ENCODE measurements at places on chromosomes 3 and 15. TPM values are rescaled to one million over a fixed set of nuclear protein-coding genes. Genes with fewer than 3 reads are reported as not detected.
A peak's percentile ranks its signal among the peaks of the same experiment; 100 is the strongest.

KIF23 gene
- total RNA-seq = 26.3 TPM

GRCh38 chr15:98938105-98938417 lies 69.5 kb downstream of the PGPEP1L start:
- H3K27ac ChIP-seq = no peak overlapping the region
- H3K4me1 ChIP-seq = peaks cover 12% of the 10 kb centered on the region
- H3K27me3 ChIP-seq = no peaks in the 10 kb centered on the region
- peaks cover 28% of the 10 kb centered on the region for H3K36me3 ChIP-seq
- DNase-seq = no peak

- H3K27me3 ChIP-seq = peaks cover 55% of the 10 kb centered on the region
- no peak overlapping the region for H3K27ac ChIP-seq
- DNase-seq = peak; percentile 83
- peaks cover 9% of the 10 kb centered on the region for H3K4me1 ChIP-seq
- no peaks in the 10 kb centered on the region for H3K36me3 ChIP-seq
These were observed 40.4 kb downstream of the DNAJB8 start for GRCh38 chr3:128426128-128426921.

DNA sequence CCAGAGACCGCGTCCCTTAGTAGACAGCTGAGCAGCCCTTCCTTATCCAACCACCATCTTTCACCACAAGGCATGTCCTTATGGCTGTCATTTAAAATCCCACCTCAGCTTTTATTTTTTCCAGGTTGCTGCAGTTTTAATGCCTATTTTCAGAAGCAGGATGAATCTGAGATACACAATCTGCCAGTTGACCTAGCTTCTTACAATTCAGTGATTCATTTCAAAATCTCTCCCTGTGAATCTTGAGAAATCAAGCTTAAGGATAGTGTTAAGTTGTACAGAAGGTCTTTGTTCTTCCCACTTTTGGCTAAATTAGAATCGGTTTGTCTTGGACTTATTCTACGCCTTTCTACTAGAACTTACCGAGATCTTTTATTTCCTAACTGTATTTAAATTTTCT lies 522.3 kb upstream of the CFAP20DC start:
- DNase-seq = no peak
- no peak overlapping the region for H3K4me3 ChIP-seq
- no peaks in the 10 kb centered on the region for H3K36me3 ChIP-seq
- no peaks in the 10 kb centered on the region for H3K27me3 ChIP-seq
- H3K4me1 ChIP-seq = peaks cover 8% of the 10 kb centered on the region

DNA sequence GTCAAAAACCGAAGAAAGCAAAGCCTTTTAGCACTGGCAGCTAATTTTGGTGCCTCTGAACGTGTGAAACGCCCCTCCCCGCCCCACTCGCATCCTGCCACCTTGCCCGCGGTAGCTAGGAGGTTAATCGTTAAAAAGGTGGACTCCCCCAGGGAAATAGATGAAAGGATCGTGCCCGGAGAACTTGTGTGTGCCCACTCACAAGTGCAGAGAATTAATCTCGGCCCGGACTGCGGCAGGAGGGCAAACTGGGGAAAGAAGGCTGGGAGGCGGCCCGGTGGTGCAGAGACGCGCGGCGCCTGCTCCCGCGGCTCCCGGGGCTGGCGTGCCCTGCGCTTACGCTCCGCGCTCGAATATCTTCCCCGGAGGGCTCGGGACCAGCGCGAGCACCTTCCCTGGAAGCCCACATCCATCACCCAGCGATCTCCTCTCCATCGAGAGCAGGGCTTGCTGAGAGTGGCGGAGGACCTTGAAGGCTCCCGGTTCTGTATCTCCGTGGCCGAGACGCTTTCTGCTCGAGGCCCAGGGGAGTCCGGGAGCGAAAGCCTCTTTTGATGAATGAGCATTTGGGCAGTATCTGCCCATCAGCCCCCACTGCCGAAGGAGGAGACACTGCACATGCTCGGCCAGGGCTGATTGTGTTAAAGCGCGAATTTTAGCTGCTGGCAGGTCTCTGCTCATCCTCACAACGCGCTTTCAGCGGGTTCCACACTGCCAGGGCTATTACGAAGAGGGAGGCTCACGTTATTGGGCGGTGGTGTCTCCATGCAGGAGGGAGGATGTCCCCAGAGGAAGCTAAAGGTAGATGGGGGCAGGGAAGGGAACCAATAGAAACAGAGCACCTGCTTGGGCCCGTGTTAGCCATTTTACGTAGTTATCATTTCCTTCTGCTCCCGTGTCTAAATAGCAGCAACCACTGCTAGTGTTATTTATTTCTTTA lies 1.3 kb upstream of the SPTSSB start:
- peaks cover 24% of the 10 kb centered on the region for H3K27me3 ChIP-seq
- peak overlapping the region; percentile 48 for H3K4me3 ChIP-seq
- peak; percentile 65 for DNase-seq

CHRFAM7A gene
- total RNA-seq = 3.5 TPM

PLXNB1 gene
- total RNA-seq = 113 TPM

DNA sequence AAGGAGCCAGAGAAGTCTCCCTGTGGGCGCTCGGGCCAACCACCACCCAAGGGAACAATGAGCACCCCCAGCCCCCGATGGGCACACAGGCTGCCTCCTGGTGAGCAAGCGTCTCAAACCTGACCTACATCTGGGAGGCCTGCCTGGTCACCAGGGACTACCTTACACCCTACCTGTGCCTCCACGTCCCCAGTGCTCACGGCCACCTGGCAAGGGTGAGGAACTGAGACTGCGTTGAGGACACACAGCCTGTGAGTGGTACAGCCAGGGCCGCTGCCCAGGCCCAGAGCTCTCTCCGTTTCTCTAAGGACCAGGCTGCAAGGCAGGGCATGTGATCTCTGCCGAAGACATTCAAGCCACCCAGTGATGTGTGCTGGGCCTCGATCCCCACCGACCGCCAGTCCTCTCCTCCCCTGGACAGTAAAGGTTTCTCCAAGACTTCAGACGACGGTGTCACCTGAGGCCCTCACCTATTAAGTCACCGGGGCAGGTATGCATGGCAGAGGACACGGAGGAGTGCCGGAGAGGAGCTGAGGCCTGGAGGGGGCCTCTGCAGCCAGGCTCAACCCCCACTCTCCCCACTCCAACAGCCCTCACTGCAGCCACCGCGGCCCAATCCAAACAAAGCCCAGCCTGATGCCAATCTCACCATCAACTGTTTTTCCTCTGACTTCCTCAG lies 2.8 kb downstream of the GOLGA8A start:
- peaks cover 32% of the 10 kb centered on the region for H3K36me3 ChIP-seq
- H3K27me3 ChIP-seq = no peaks in the 10 kb centered on the region
- H3K4me1 ChIP-seq = peaks cover 23% of the 10 kb centered on the region
- no peak overlapping the region for H3K4me3 ChIP-seq
- H3K27ac ChIP-seq = no peak overlapping the region
- no peak for DNase-seq

GRCh38 chr15:100141311-100142001 lies 200.3 kb downstream of the ADAMTS17 start:
- no peaks in the 10 kb centered on the region for H3K27me3 ChIP-seq
- no peak for DNase-seq
- no peak overlapping the region for H3K27ac ChIP-seq
- H3K36me3 ChIP-seq = no peaks in the 10 kb centered on the region

- H3K4me3 ChIP-seq = no peak overlapping the region
- no peaks in the 10 kb centered on the region for H3K36me3 ChIP-seq
- peaks cover 11% of the 10 kb centered on the region for H3K4me1 ChIP-seq
- no peaks in the 10 kb centered on the region for H3K27me3 ChIP-seq
These were observed 11.7 kb upstream of the DUSP7 start for GRCh38 chr3:52068055-52068571.

GRCh38 chr3:139074565-139075115 lies 29.9 kb upstream of the PRR23C start:
- no peak overlapping the region for H3K27ac ChIP-seq
- H3K4me1 ChIP-seq = no peaks in the 10 kb centered on the region
- DNase-seq = no peak
- H3K4me3 ChIP-seq = no peak overlapping the region
- no peaks in the 10 kb centered on the region for H3K27me3 ChIP-seq

TM4SF1 gene
- 468 TPM for total RNA-seq

- no peak overlapping the region for H3K27ac ChIP-seq
- no peak overlapping the region for H3K4me3 ChIP-seq
- H3K27me3 ChIP-seq = no peaks in the 10 kb centered on the region
- no peaks in the 10 kb centered on the region for H3K4me1 ChIP-seq
- DNase-seq = no peak
These were observed 155.0 kb upstream of the STRIT1 start for GRCh38 chr3:155448531-155448930.

FES gene
- 49.1 TPM for total RNA-seq

DNA sequence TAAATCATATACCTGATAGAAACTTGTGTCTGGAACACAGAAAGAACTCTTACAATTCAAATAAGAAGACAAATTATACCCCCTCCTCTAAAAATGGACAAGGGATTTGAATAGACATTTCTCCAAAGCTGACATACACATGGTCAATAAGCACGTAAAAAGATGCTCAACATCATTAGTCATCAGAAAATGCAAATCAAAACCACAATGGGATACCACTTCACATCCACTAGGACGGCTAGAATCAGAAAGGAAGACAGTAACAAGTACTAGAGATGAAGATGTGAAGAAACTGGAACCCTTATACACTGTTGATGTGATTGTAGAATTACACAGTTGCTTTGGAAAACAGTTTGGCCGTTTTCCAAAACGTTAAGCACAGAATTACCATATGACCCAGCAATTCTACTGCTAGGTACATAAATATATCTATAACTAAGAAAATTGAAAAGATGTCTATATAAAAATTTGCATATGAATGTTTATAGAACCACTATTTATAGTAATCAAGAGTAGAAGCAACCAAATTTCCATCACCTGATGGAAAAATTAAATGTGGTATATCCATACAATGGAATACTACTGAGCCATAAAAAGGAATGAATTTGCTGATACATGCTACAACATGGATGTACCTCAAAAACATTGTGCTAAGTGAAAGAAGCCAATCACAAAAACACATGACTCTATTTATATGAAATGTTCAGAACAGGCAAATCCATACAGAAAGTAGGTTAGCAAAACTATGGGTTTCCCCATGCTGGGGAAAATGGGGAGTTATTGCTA lies 60.8 kb downstream of the GREM1 start:
- H3K36me3 ChIP-seq = no peaks in the 10 kb centered on the region
- H3K4me1 ChIP-seq = no peaks in the 10 kb centered on the region
- no peak overlapping the region for H3K4me3 ChIP-seq
- no peak overlapping the region for H3K27ac ChIP-seq
- no peak for DNase-seq

GRCh38 chr15:69509131-69509530 lies 56.5 kb downstream of the RPLP1 start:
- no peaks in the 10 kb centered on the region for H3K27me3 ChIP-seq
- H3K4me1 ChIP-seq = no peaks in the 10 kb centered on the region
- no peak for DNase-seq
- no peak overlapping the region for H3K4me3 ChIP-seq
- H3K36me3 ChIP-seq = no peaks in the 10 kb centered on the region

DNA sequence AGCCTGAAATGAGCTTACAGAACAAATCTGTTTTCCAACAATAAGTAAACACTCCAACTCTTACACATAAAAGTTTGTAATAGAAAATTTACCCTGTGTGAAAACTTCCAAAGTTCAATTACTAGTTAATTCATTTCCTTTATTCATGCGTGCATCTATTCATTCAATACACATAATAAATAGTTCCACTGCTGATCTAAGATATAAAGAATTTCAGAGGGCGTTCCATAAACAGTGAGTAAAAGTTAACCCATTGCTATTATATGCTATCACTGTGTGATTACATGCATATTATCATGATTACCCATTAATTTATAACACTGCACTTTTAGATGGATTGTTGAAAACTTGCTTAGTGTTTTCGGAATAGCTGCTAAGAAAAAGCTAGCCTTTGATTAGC lies 36.2 kb upstream of the CFAP20DC start:
- no peak for DNase-seq
- no peak overlapping the region for H3K4me3 ChIP-seq
- H3K27me3 ChIP-seq = no peaks in the 10 kb centered on the region
- H3K4me1 ChIP-seq = no peaks in the 10 kb centered on the region

DNA sequence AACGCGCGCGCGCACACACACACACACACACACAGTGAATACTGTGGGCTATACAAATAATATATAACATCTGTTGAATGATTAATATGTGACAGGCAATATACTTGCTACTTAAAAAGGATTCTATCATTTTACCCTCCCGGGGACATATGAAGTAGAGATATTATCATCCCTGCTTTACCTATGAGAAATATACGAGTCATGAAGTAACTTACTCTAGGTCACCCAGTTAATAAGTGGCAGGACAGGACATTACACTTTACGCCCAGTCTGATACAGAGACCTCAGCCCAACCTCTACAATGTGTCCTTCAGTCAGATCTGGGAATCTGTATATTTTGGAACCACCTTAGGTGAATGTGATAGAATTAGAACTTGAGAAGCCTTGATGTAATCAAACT lies 55.4 kb downstream of the CCDC54 start:
- H3K4me1 ChIP-seq = peaks cover 24% of the 10 kb centered on the region
- H3K4me3 ChIP-seq = no peak overlapping the region
- peak; percentile 23 for DNase-seq
- no peak overlapping the region for H3K27ac ChIP-seq
- no peaks in the 10 kb centered on the region for H3K27me3 ChIP-seq

- H3K4me1 ChIP-seq = no peaks in the 10 kb centered on the region
- peaks cover 89% of the 10 kb centered on the region for H3K36me3 ChIP-seq
- H3K27me3 ChIP-seq = no peaks in the 10 kb centered on the region
- H3K27ac ChIP-seq = no peak overlapping the region
These were observed 31.3 kb downstream of the TARS3 start for GRCh38 chr15:101692801-101693598.

ITIH3 gene
- 210 TPM for total RNA-seq

GRCh38 chr3:73141525-73141924 lies 80.1 kb downstream of the EBLN2 start:
- H3K4me3 ChIP-seq = no peak overlapping the region
- no peaks in the 10 kb centered on the region for H3K4me1 ChIP-seq
- no peak for DNase-seq
- no peak overlapping the region for H3K27ac ChIP-seq
- H3K27me3 ChIP-seq = no peaks in the 10 kb centered on the region
- no peaks in the 10 kb centered on the region for H3K36me3 ChIP-seq

- H3K27me3 ChIP-seq = no peaks in the 10 kb centered on the region
- no peaks in the 10 kb centered on the region for H3K4me1 ChIP-seq
- no peaks in the 10 kb centered on the region for H3K36me3 ChIP-seq
- no peak overlapping the region for H3K4me3 ChIP-seq
These were observed 1367.0 kb downstream of the OTOL1 start for GRCh38 chr3:162863579-162863978.

DNA sequence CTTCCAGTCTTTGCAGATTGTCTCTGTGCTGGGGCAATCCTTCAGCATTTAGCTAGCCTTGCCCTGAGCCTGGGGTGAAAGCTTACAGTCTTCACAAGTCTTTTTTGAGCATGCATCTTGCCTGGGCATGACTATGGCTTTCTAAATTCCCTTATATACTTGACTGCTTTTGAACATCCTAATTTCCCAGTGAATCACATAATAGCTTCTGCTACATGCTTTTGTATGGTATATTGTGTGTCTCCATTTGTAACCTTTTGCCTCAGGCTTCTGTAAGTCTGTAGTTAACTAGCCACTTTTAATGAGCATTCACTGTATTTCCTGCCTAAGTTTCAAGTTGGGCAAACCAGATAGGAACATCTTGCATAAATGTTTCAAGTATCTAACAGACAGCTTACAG lies 76.8 kb downstream of the CHCHD4 start:
- no peak overlapping the region for H3K4me3 ChIP-seq
- H3K27ac ChIP-seq = no peak overlapping the region
- no peaks in the 10 kb centered on the region for H3K27me3 ChIP-seq
- no peaks in the 10 kb centered on the region for H3K4me1 ChIP-seq
- DNase-seq = no peak

GRCh38 chr3:121819236-121819635 lies 15.6 kb downstream of the IQCB1 start:
- H3K27ac ChIP-seq = no peak overlapping the region
- peaks cover 61% of the 10 kb centered on the region for H3K36me3 ChIP-seq
- no peak for DNase-seq
- H3K27me3 ChIP-seq = no peaks in the 10 kb centered on the region
- no peaks in the 10 kb centered on the region for H3K4me1 ChIP-seq

Data from stomach (tissue), 19 donors.